ENCODE measurements at places on chromosomes 5 and 9.

GRCh38 chr9:16271967-16272366 lies 598.5 kb downstream of the BNC2 start:
- DNase-seq = no peak

DNA sequence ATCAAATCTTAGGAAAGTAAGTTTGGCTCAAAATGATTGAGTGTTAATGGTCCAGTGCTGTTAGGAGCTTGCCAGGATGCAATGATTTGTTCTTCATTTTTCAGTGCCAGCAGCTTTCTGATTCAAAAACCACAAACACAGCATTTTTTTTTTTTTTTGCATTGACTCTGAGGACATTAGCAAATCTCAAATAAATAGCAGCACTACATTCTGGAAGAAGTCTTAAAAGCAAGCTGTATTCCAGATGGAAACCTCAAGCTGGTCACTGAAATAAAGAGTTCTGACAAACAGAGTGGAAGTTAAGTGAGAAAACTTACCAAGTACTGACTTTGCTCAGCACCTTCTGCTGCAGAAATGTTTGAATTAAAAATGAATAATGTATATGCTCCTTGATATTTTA lies 1653.1 kb upstream of the CDH9 start:
- no peak for DNase-seq

DNA sequence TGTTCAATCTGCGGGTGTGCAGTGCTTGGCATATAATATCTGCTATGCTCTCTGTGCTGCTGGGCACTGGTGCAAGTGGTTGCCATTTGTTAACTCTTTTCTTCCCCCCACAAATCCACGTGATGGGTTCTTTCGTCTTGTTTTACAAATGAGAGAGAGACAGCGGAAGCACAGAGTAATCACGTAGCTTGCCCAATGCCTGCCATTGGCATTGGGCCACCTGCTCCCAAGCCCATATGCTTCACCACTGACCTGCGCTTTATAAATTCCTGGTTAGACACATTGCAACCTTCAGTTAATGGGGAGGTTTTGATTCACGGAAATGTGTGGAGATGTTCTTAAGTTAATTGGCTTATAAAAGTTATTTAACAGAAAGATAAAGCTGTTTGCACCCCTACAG lies 194.8 kb upstream of the ADAMTS16 start:
- no peak for DNase-seq

DNA sequence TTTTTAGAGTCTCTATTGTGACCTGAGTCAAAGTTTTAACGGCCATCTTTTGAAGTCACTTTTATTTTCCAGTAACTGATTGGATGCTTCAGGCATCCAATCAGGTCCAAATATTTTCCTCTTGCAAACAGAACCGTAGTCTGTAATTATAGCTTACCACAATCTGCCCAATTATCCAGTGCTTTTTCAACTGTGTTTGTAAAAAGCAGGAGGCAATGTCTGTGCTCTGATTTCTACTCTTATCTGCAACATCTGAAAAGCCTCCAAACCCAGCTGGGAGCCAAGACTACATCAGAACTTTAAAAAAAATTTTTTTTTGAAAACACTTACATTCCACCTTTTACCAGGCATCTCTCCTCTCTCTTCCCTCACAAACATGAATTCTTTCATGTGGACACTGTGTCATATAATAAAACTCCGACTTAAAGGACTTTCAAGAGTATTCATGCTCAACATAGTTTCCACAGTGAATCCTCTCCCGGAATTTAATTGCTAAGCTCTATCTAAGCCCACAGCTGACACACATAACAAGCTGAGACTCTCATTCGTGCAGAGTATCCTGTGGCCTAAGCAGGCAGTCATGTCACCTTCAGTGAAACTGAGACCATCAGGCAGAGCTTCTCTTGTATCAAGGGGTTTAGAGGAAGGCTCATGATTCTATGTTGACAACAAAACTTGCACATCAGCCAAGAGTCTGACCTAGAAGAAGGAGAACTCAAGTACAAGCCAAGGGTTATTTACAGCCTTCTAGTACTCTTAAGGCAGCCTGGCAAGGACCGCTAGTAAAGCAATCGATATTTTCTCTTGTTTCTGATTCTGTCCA lies 272.7 kb downstream of the TLE1 start:
- DNase-seq = no peak

- no peak for DNase-seq
Observed at GRCh38 chr5:130974021-130974683, 190.9 kb downstream of the HINT1 start.

- no peak for DNase-seq
Observed at GRCh38 chr5:95132096-95132495, 152.8 kb downstream of the MCTP1 start.

DNA sequence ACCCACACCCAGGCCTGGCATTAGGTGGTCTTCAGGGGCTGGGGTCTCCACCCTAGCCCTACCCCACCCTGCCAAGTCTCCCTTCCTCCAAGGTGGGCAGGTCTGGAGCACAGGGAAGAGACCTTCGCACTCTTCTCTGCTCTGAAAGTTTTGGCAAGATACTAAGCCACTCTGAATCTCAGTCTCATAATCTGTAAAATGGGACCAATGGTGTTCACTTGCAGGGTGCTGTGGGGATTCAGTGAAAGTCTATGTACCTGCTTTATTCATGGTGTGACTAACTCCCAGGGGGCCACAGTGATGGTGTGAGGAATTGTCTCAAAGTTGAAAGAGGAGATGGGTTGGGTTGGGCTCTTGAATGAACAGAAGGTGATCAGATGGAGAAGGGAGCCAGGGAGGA lies 25.0 kb downstream of the LHX2 start:
- no peak for DNase-seq

GRCh38 chr9:70553707-70554673 lies 139.5 kb upstream of the KLF9 start:
- DNase-seq = no peak

GRCh38 chr9:92146610-92147009 lies 31.4 kb upstream of the SPTLC1 start:
- DNase-seq = no peak
